Colonic mucosa (tissue), 4 donors: ENCODE measurements at places on chromosomes 12 and 14.
A peak's percentile ranks its signal among the peaks of the same experiment; 100 is the strongest.

DNA sequence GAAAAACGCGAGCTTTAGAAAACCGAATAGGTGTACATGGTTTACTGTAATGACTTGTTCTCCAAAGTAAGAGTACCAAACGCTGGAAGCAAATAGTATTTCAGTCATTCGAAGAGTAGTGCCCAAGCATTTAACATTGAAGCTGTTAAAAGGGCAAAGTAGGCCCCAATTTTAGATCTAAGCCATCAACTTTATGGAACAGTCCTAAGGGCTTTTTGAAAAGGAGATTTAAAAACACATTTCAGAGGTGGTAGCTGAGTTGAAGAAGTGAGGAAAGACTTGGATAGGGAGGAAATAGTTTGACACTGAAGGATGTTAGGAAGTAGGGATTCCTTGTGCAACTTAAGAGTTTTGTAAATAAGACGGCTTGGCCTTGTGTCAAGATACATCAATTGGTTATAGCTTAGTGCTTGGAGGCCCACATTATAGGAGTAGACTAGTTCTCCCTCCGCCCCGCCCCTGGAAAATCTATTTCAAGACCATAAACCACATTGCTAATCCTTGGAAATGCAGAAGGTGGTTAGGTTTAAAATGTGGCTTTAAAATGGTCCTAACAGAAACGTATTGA, 783 bp upstream of the TUBA1B start:
- H3K36me3 ChIP-seq = peaks cover 13% of the 10 kb centered on the region

DNA sequence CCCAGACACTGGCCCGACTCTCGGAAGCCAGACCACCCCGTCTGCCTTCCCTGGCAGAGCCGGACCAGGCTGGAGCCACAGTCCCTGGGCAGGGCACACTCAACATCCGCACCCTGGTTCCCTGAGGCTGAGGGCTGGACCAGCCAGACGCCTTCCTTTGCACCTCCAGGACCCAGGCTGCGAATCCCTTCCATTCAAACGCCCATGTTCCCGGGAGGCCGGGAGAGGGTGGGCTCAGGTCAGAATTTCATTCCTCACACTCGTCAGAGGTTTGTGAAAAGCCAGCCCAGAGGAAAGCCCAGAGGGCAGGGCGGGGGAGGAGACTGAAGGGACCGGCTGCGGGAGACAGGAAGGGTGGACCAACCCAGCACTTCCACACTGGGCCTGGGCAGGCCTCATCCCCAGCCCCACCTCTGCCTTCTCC, 58.7 kb downstream of the LRRC74A start:
- no peaks in the 10 kb centered on the region for H3K27me3 ChIP-seq
- no peaks in the 10 kb centered on the region for H3K4me1 ChIP-seq
- H3K27ac ChIP-seq = no peak overlapping the region
- no peak overlapping the region for H3K4me3 ChIP-seq

GRCh38 chr14:84770030-84770429, 759.9 kb upstream of the FLRT2 start:
- no peaks in the 10 kb centered on the region for H3K36me3 ChIP-seq
- no peak overlapping the region for H3K4me3 ChIP-seq
- no peaks in the 10 kb centered on the region for H3K27me3 ChIP-seq
- DNase-seq = no peak

DNA sequence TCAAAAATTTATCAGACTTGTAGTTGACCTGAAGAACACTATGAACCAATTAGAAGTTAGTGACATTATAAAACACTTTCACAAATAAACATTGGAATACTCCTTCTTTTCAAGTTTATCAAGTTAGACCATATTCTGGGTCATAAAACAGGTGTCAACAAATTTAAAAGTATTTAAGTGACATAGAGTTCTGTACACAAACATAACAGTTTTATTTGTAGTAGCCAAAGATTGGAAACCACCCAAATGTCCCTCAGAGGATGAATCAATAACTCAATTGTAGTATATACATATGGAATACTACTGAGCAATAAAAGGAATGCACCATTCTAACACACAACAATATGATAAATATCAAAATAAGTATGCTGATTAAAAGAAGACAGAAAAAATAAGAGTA, 23.6 kb upstream of the OR11G2 start:
- H3K27ac ChIP-seq = no peak overlapping the region
- no peaks in the 10 kb centered on the region for H3K27me3 ChIP-seq
- H3K4me1 ChIP-seq = no peaks in the 10 kb centered on the region
- no peaks in the 10 kb centered on the region for H3K36me3 ChIP-seq
- H3K4me3 ChIP-seq = no peak overlapping the region

GRCh38 chr12:46659824-46660223, 166.0 kb downstream of the SLC38A4 start:
- no peak overlapping the region for H3K4me3 ChIP-seq
- DNase-seq = no peak
- no peaks in the 10 kb centered on the region for H3K36me3 ChIP-seq
- peaks cover 2% of the 10 kb centered on the region for H3K4me1 ChIP-seq
- no peaks in the 10 kb centered on the region for H3K27me3 ChIP-seq

DNA sequence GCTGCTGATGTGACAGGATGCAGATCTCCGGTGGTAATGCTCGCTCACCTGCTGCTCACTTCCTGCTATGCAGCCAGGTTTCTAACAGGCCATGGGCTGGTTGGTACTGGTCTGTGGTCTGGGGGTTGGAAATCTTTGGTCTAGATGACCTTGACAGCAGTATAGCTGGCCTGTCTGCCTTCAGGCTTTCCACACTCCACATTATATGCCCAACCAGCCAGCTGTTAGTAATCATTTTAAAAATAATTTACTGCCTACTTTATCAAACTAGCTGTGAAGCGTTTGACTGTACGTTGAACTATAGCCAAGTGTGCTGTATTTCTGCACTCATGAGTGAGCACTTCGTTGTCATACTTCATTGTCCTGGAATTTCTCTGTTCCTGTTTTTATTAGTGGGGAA, 424.0 kb upstream of the GARIN6 start:
- no peak for DNase-seq
- H3K36me3 ChIP-seq = no peaks in the 10 kb centered on the region
- H3K27ac ChIP-seq = no peak overlapping the region
- H3K4me1 ChIP-seq = no peaks in the 10 kb centered on the region
- H3K4me3 ChIP-seq = no peak overlapping the region
- no peaks in the 10 kb centered on the region for H3K27me3 ChIP-seq

DNA sequence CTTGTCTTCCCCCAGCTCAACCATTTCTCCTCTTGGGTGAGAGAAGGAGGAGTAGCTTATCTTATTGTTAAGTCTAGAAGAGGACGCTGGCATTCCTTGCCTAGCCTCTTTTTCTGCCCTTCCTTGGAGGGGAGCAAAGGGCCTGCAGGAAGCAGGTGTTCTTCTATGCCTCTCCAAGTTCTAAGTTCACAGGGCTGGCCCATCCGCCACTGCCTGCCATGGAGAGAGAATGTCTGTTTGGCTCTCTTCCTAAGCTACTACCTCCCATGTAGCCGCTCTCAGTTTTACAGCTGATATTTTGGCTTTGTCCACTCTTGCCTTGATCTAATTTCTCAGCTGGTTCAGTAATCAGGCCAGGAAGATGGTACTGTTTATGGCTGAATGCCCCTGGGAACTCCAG, 201.2 kb downstream of the NTF3 start:
- no peaks in the 10 kb centered on the region for H3K4me1 ChIP-seq
- H3K4me3 ChIP-seq = no peak overlapping the region
- no peak overlapping the region for H3K27ac ChIP-seq
- no peaks in the 10 kb centered on the region for H3K36me3 ChIP-seq
- DNase-seq = no peak

- H3K4me3 ChIP-seq = no peak overlapping the region
- H3K27ac ChIP-seq = no peak overlapping the region
- DNase-seq = no peak
These were observed 75.7 kb downstream of the PTPRB start for GRCh38 chr12:70561550-70561949.

GRCh38 chr12:119700078-119700477, 32.1 kb downstream of the PRKAB1 start:
- no peaks in the 10 kb centered on the region for H3K27me3 ChIP-seq
- no peak overlapping the region for H3K4me3 ChIP-seq
- no peaks in the 10 kb centered on the region for H3K4me1 ChIP-seq
- H3K36me3 ChIP-seq = no peaks in the 10 kb centered on the region

DNA sequence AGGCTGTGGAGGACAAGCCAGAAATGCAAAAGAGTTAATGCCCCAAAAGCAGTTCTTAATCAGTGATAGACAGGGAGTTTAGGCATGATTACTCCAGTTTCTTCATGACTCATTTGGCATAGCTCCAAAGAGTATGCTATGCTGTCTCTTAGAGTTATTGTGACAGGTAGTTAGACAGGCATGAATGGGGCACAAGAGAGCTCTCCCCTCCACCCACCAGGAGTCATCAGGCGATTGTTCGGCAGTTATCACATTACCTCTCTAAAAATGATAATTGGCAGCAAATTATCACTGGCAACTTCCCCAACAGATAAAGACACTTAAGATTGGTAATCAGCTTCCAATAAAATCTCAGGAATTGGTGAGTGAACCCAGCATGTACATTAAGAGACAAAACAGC, 320.1 kb downstream of the DAD1 start:
- H3K27ac ChIP-seq = no peak overlapping the region
- H3K36me3 ChIP-seq = no peaks in the 10 kb centered on the region
- no peaks in the 10 kb centered on the region for H3K27me3 ChIP-seq
- H3K4me1 ChIP-seq = no peaks in the 10 kb centered on the region
- H3K4me3 ChIP-seq = no peak overlapping the region

- peak overlapping the region; percentile 85 for H3K27ac ChIP-seq
- peak overlapping the region; percentile 28 for H3K4me3 ChIP-seq
- peaks cover 6% of the 10 kb centered on the region for H3K4me1 ChIP-seq
- no peaks in the 10 kb centered on the region for H3K27me3 ChIP-seq
- DNase-seq = peak; percentile 60
- no peaks in the 10 kb centered on the region for H3K36me3 ChIP-seq
These were observed 25.7 kb downstream of the KLRK1 start for GRCh38 chr12:10363914-10364814.

DNA sequence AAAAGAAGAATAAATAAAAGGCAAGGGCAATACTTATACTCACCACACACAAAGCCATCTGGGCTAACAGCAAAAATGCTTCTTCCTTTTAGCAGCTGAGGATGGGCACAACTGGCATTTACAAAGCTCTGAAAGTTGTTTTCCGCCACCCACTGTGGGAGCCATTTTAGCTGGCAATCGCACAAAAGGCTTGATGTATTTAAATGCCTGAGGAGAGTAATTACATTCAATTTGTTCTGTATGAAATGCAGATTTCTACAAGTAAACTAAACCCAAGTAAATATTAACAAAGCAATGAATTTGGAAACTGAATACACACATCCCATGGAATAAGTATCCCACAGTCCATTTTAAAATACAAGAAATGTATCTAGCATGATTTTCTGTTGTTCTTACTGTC, 37.5 kb downstream of the LRIG3 start:
- H3K27me3 ChIP-seq = no peaks in the 10 kb centered on the region
- H3K36me3 ChIP-seq = peaks cover 30% of the 10 kb centered on the region
- no peak for DNase-seq
- H3K4me3 ChIP-seq = no peak overlapping the region

- H3K4me1 ChIP-seq = no peaks in the 10 kb centered on the region
- no peak for DNase-seq
- no peaks in the 10 kb centered on the region for H3K36me3 ChIP-seq
- no peak overlapping the region for H3K27ac ChIP-seq
- H3K4me3 ChIP-seq = no peak overlapping the region
These were observed 47.6 kb downstream of the RIMBP2 start for GRCh38 chr12:130668286-130669204.

GRCh38 chr12:125208334-125208733, 143.1 kb downstream of the AACS start:
- H3K27ac ChIP-seq = no peak overlapping the region
- H3K27me3 ChIP-seq = no peaks in the 10 kb centered on the region
- H3K36me3 ChIP-seq = no peaks in the 10 kb centered on the region
- H3K4me1 ChIP-seq = no peaks in the 10 kb centered on the region
- no peak for DNase-seq

- H3K4me1 ChIP-seq = no peaks in the 10 kb centered on the region
- H3K27ac ChIP-seq = no peak overlapping the region
- no peaks in the 10 kb centered on the region for H3K27me3 ChIP-seq
These were observed 279.3 kb upstream of the PDE3A start for GRCh38 chr12:20089077-20089476.

DNA sequence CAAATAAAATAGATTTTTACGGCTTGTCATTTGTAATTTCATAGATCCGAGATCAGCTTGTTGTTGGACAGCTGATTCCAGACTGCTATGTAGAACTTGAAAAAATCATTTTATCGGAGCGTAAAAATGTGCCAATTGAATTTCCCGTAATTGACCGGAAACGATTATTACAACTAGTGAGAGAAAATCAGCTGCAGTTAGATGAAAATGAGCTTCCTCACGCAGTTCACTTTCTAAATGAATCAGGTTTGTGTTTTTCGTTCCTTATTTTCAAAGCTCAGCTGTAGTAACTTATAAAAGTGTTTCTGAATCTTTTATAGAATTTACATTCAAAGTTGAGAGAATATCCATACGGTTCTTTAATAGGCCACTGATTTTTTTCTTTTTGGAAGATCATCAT, 89.1 kb downstream of the LRRK2 start:
- H3K36me3 ChIP-seq = no peaks in the 10 kb centered on the region
- no peak overlapping the region for H3K4me3 ChIP-seq
- H3K27ac ChIP-seq = no peak overlapping the region
- no peak for DNase-seq

- no peaks in the 10 kb centered on the region for H3K27me3 ChIP-seq
- H3K36me3 ChIP-seq = no peaks in the 10 kb centered on the region
- no peak for DNase-seq
- H3K4me3 ChIP-seq = no peak overlapping the region
- H3K4me1 ChIP-seq = no peaks in the 10 kb centered on the region
These were observed 45.0 kb upstream of the GPR68 start for GRCh38 chr14:91289464-91289863.

- no peak overlapping the region for H3K27ac ChIP-seq
- no peaks in the 10 kb centered on the region for H3K27me3 ChIP-seq
- H3K4me3 ChIP-seq = no peak overlapping the region
- H3K36me3 ChIP-seq = no peaks in the 10 kb centered on the region
These were observed 99.9 kb downstream of the FOXN3 start for GRCh38 chr14:89317051-89317691.

DNA sequence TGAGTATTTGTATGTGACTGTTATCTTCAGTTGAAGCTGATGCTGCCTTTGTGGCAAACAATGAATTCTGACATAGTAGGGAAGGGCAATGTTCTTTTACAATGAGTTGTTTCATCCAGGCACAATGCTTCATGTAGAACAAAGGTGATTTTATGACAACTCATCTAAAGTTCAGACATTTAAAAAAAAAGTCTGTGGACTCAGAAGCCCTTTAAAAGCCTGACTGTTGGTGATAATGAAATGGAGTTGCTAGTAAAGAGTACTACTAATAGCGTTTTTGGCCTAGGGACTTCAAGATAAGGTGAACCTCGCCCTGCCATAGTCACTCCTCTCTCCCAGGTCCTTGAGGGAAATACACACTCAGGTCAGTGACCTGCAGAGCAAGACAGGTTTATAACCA, 105.1 kb downstream of the AKAP6 start:
- H3K4me1 ChIP-seq = no peaks in the 10 kb centered on the region
- no peak overlapping the region for H3K4me3 ChIP-seq
- no peaks in the 10 kb centered on the region for H3K36me3 ChIP-seq
- DNase-seq = peak; percentile 29
- no peaks in the 10 kb centered on the region for H3K27me3 ChIP-seq

DNA sequence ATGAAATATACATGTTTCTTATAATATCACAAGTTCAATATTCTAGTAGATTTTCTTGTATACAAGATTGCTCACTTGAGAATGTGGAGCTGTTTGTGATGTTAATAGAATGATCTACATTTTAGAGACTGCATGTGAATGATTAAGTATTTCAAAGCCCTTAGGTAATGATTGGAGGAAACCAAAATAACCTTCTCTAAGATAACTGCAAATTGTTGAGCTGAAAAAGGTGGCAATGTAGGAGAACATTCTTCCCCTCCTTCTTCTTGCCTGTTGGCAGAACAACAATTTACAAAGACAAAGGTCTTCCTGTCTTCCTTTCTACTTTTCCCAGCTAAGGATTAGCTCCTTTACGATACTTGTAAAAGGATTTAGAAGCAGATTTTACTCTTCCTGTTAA, 2.0 kb upstream of the CLEC6A start:
- H3K27me3 ChIP-seq = no peaks in the 10 kb centered on the region
- H3K36me3 ChIP-seq = no peaks in the 10 kb centered on the region
- no peak overlapping the region for H3K27ac ChIP-seq
- no peak for DNase-seq
